ENCODE measurements at places on chromosomes 2 and 18.

DNA sequence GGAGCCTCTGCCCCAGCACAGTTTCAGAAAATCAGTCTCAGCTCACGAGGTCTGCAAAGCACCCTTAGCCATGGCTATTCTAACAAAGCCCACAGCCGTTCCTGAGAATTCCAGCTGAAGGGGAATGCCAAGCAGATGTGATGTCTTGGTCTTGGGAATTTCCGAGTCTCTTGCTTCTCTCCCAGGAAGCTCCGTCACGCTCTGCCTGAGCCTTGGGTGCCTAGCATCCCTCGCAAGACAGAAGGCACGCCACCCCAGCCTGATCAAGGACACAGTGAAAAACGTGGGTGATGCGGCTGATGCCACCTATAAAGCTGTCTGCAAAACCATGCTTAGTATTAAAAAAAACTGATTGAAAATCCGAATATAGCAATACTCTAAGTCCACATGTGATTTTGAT is 254.6 kb downstream of the SH3BP4 start:
- no peak for DNase-seq

DNA sequence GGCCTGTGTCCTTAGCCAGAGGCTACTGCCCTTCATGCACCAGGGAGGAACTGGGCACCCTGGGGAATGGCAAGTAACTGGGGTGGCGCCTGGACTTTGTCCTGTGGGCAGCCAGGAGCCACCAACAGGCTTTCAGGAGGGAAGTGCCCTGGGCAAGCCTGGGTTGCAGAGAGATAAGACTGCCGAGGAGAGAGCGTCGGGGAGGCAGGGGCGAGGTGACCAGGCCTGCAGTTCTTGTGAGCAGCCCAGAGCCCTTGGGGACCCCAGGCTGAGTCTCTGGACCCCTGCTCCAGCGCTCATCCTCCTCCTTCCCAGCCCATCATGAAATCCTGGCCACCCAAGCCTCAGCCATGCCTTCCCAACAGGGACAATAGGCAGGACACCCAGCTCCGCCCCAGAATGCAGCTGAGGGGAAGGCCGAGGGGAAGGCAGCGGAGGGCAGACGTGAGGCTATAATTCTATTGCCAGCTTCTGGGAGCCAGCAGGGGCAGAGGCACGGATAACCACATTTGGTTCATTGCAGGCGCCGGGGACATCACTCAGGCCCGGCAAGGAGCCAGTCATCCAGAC is 25.1 kb downstream of the ADRA2B start:
- DNase-seq: no peak

GRCh38 chr2:78068808-78069207 is 546.6 kb upstream of the LRRTM4 start:
- DNase-seq: no peak

- DNase-seq: no peak
Observed at GRCh38 chr2:199992296-199992695, 36.9 kb downstream of the MAIP1 start.

- no peak for DNase-seq
Observed at GRCh38 chr2:105860567-105860966, 115.9 kb downstream of the NCK2 start.
